ENCODE measurements at places on chromosomes 11 and 22.

- no peak for DNase-seq
Observed at GRCh38 chr11:70942593-70942992, 309.8 kb downstream of the SHANK2 start.

GRCh38 chr11:134741453-134742223, 329.6 kb upstream of the B3GAT1 start:
- no peak for DNase-seq

GRCh38 chr11:134562941-134563471, 151.0 kb upstream of the B3GAT1 start:
- DNase-seq, result no peak

GRCh38 chr11:79720115-79720514, 279.3 kb upstream of the TENM4 start:
- DNase-seq, result no peak

GRCh38 chr11:20873054-20873453, 203.7 kb downstream of the NELL1 start:
- peak; percentile 15 for DNase-seq

- DNase-seq, result no peak
Observed at GRCh38 chr11:910044-910588, 494 bp downstream of the CHID1 start.

DNA sequence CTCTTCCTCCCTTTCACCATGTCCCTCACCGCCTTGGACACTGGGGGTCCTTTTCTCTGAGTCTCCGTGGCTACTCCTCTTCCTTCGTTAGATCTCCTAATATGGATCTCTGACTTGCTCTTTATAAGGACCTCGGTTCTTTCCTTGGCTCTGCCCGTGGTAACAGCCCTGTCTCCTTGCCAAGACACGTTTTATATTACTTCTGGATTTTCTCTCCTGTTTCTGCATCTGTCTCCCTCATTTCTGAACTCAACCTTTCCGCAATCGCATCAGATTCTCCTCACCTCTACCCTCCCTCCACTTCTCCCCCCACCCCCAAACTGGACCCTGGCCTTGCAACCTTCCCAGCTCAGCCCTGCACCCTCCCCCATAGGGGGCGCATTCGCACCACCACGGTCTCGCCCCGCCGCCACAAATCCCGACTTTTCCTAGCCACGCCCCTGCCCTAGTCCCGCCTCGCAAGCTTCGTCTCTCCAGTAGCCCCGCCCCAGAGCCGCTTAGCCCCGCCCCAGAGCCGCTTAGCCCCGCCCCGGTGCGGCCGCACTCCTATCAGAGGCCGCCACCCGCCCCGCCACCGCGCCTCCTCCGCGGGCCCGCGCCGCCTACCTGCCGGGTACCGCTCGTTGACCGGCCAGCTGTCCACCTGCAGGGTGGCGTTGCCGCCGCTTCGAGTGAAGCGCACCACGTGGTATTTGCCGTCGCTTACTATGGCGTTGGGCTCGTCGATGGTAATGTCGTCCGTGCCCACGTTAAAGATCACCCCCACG, 39.0 kb downstream of the SLC22A12 start:
- peak; percentile 68 for DNase-seq

- DNase-seq, result no peak
Observed at GRCh38 chr11:63243533-63243932, at the start of gene SLC22A25. SLC22A25 (minus strand) TSS chr11:63243599; CDS start chr11:63229652, 13,947 bp downstream.

DNA sequence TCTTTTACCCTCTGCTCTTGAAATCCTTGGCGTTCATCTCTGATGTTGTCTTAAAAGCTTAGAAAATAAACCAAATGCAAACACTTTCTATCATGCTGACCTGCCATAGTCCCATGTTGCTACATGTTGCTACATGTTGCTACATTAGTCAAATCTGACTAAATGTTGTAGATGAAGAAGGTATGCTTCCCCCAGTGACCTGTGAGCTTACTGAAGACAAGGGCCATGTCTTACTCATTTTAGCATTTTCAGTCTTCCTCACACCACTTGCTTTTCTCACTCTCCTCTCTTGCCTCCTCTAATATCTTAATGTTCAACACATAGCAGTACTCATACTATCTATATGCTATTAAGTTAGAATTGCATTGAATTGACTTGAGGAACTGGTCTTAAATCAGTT, 346.4 kb upstream of the MTNR1B start:
- DNase-seq, result no peak

DNA sequence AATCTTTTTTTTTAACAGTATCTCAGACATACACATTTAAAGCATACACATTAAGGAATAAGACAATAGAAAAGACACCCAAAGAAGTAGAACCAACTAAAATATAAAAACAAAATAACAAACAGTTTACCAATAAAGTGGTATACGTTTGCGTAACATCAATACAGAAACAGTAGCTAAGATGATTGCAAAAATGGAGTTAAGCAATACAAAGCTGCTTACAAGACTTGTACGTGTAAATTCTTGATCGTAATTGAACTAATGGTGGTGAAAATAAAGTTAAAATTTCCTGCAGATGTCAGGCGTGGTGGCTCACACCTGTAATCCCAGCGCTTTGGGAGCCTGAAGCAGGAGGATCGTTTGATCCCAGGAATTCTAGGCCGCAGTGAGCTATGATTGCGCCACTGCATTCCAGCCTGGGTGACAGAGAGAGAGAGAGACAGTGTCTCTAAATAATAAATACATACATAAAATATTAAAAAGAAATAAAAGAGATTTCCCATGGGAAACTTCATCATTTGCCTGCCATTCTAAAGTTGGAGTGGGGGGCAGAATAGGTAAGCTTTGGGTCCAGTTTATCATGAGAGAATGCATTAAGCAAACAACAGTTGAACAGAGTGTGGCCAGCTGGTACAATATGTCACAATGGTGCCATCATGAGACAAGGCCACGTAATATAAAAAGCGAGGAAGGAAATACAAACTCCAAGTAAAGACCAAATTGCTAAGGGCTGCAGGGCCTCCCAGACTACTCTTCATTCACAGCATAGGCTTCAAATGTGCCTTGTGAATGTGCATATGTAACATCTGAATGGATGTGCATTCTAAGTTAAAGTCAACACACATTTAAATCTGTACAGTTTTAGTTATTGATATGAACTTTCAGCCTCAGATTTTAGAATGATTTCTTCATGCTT, 38.9 kb upstream of the EED start:
- DNase-seq, result no peak

DNA sequence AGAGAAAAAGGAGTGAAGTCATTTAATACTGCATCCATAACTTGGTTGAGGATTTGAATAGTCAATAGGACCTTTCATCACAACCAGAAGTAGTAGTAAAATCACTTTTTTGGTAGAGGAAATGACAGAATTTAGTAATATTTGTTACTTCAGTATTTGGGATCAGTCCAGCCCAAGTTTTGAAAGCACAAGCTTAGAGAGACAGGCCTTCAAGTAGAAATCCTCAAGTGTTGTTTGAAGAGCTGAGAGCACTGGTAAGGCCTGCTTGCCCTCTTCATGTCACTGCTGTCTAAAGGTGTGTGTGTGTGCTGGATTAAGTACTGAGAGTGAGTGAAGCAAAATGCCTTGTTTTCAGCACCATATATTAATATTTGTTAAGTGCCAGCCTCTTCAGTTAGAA, 137.3 kb downstream of the WNT11 start:
- no peak for DNase-seq

DNA sequence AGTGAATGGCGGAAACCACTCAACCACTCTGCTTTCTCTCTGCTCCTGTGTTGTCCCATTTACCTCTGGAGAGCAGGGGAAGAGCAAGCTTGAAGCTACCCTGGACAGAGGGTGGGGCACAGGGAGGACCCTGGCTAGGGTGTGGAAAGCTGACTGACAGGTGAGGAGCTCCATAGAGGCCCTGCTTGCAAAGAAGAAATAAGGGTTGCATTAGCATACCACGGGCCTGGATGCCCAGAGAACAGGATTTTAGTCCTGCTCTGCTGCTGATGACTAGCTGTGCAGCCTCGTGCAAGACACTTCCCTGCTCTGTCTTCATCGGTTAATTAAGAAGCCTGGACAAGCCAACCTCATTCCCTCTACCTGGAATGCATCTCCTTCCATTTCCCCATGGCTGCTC, 135.0 kb downstream of the BUD13 start:
- DNase-seq, result no peak

All from G401 (cell line).